COR-L47 (cell line): ENCODE measurements at places on chromosomes 2 and 18.

DNA sequence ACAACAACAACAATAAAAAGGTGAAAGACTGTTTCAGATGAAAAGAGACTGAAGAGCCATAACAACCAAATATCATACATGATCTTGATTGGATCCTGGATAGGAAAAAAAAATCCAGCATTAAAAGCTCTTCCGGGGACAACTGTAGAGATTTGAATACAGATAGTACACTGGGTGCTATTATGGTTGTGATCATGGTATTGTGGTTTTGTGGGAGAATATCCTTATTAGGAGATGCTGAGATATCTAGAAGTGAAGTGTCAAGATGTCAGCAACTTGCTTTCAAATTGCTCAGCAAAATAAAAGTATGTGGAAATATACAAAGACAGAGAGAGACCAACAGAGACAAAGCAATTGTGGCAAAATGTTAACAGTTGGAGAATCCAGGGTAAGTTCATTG lies 15.5 kb upstream of the SPATA3 start:
- no peak for DNase-seq

DNA sequence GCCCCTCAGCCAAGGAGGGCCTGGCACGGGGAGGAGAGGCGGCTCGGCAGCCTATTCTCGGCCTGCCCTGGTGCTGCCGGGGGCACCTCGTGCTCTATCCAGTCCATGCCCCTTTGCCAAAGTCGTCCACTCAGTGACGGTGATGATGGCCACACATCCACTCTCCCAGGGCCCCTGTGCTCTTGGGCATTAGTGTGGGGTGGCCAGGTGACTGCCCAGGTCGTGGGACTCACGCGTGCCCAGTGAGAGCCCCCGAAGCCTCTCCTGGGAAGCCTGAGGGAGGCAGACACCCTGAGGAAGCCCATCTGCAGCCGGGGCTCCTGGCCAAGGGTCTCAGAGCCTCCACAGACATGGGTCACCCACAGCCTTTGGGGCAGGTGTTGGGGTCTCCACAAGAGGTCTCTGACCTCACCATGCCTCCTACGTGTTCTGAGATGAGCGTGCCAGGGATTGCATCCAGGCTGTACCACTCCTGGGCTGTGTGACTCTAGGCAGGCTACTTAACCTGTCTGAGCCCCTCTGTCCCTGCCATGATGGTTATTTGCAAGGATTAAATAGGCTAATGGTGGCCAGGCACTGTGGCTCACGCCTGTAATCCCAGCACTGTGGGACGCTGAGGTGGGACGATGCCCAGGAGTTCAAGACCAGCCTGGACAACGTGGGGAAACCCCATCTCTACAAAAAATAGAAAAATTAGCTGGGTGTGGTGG lies 12.9 kb downstream of the RAMP1 start:
- DNase-seq, result no peak

DNA sequence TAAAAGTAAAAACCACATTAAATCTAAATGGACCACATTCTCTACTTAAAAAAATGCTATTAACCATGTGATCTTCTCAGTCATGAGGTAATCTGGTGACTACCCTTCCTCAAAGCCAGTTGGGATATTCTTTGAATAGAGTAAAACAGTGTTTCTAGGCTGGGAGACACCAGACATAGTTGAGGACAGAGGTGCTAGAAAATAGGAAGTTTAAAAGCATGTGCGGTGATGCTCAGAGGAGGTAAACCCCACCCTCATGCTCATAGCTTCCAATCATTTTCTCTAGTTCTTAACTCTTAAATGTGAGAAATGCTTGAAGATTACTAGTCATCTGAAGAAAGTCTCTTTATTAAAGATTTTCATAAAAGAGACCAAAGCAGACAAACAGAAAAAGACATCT lies 30.7 kb upstream of the ELAC1 start:
- DNase-seq, result no peak

- DNase-seq, result no peak
These were observed 113.3 kb downstream of the MYO1B start for GRCh38 chr2:191358325-191359025.

GRCh38 chr2:212854771-212855170 lies 296.6 kb downstream of the IKZF2 start:
- DNase-seq, result no peak

DNA sequence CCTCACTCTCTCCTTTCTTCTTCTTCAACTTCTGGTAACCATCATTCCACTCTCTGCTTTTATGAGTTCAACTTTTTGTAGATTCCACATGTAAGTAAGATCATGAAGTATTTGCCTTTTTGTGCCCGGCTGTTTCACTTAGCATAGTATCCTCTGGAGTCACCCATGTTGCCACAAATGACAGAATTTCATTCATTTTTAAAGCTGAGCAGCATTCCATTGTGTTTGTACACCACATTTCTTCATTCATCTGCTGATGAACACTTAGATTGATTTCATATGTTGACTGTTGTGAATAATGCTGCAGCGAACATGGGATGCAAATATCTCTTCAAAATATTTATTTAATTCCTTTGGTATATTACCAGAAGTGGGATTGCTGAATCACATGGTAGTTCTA lies 133.6 kb upstream of the ERBB4 start:
- DNase-seq, result no peak

- DNase-seq, result no peak
These were observed 6.4 kb downstream of the WNT6 start for GRCh38 chr2:218865999-218866398.

- no peak for DNase-seq
These were observed 300.1 kb upstream of the TRIB2 start for GRCh38 chr2:12416600-12416999.

DNA sequence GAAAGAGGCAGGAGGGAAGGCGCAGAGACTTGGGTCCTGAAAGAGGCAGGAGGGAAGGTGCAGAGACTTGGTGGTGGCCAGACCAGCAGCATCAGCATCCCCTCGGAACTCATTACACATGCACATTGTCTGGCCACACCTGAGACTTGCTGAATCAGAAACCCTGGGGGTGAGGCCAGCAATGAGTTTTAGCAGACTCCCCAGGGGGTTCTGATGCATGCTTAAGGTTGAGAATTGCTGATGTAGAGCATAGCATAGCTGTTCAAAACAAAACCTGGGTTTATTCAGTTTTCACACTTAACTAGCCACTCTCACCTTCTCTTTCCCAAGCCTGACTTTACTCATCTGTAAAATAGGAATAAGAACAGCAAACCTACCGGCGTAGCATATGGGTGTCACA lies 122.9 kb downstream of the MRO start:
- DNase-seq, result peak; percentile 41

- DNase-seq, result no peak
These were observed 82.3 kb downstream of the SH3RF3 start for GRCh38 chr2:109211315-109211714.

DNA sequence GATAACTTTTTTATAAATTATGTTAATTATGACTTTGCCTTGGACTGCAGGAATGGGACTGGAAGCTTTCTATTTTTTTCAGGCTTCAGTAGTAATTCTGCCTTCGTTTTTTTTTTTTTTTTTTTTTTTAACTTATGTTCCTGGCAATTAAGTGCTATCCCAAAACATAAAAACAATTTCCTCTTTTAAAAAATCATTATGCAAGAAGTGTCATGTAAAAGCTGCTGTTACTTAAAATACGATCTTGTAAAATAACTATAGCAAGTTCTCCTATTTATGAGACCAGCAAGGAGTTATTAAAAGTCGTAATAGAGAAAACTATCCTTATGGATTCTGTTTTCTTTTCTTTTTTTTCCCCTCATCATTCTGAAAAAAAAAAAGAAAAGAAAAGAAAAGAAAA lies 301.6 kb upstream of the FBXO11 start:
- DNase-seq, result no peak

DNA sequence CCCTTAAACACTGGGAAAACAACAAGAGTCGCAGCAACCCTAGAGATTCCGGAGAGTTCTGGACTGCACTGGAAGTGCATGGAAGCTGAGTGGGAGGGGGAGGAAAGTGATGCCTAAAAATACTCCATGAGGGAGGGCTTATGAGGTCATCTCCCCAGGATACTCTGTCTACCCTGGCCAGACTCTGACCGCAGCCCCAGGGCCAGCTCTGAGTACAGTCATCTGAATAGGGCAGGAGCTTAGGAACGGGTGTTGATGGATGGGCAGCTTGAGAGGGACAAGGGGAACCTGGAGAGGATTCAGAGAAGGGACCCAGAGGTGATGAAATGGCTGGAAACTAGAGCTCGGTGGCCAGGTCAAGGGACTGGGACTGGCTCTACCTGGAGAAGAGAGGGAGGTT lies 79.3 kb upstream of the IGFBP5 start:
- DNase-seq, result no peak

DNA sequence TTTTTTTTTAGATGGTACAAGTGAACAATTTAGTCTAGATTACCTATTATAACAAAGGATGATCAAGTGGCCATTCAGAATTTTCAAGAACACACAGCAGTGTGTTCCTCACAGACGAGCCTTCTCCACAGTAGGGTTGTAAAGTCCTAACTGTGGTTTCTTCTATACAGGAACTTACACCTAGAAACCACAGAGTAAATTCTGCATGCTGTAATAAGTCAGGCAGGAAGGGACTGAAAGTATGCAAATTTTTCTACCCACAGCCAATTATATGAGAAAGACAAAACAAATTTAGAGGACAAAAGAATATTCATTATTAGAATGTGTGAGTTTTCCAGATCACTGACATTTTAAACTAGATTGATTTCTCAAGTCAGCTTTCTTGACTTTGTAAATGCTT lies 99.5 kb downstream of the RBMS1 start:
- no peak for DNase-seq

GRCh38 chr2:10028988-10029874 lies 14.1 kb upstream of the KLF11 start:
- DNase-seq, result peak; percentile 91
